ENCODE measurements at places on chromosomes 12 and 14. TPM values are rescaled to one million over a fixed set of nuclear protein-coding genes. Genes with fewer than 3 reads are reported as not detected.

The NELL2 gene
- total RNA-seq = 43.5 TPM

The CLEC4E gene
- total RNA-seq = not detected

The HAL gene
- total RNA-seq = 0.36 TPM

GRCh38 chr12:67752226-67752732 is 103.7 kb downstream of the DYRK2 start:
- no peak for DNase-seq

DNA sequence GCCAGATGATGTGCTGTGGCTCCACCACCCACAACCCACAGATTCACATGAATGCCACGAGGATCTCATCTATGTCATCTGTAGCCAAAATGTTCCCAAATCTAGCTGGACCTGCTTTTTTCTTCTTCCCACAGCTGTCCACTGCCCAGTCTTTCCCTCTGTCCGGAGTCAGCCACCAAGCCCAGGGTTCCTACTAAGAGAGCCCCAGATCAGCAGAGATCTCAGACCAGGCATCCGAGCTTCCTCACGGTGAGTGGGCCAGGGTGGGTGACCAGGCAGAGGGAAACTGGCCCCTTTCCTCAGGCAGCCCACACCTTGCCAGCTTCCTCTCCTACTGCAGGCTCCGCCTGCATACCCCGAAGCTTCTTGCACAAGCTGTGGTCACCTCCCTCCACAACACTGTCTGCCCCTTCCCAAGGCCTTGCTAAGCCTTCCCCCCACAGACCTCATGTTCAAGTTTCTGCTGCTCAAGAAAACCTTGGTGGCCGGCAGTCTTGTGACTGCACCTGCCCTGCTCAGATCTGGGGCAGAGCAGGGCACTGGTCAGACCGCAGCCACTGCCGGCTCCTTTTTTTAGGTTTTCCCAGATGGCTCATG is 81.4 kb downstream of the ACTN1 start:
- DNase-seq = no peak

Data from activated CD4-positive, alpha-beta memory T cell treated with anti-CD3 and anti-CD28 coated beads for 36 hours (primary cell).